Stimulated activated CD4-positive, alpha-beta T cell treated with anti-CD3 and anti-CD28 coated beads, Interleukin-4, amount 100 ng/mL, for 1 hour (primary cell): ENCODE measurements at places on chromosomes 5 and 9.
A peak's percentile ranks its signal among the peaks of the same experiment; 100 is the strongest.

DNA sequence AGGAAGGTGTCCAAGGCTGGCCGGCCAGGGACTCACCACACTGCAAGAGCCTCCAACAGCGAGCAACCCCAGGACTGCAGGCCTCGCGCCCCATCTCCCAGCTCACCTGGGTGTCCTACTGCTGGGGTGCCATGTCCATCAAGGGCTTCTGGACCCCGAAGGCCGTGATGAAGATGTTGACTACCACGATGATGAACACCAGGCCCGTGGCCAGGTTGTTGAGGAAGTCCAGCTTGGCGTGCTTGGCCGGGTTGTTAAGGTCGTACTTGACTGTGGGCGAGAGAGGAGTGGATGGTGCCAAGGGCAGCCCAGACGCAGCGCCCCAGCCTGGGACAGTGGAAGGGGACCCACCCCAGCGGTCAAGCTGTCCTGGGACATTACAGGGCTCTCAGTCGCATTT is 9.3 kb downstream of the NINJ1 start:
- DNase-seq = no peak

GRCh38 chr5:41843456-41844370 is 26.5 kb downstream of the OXCT1 start:
- no peak for DNase-seq

DNA sequence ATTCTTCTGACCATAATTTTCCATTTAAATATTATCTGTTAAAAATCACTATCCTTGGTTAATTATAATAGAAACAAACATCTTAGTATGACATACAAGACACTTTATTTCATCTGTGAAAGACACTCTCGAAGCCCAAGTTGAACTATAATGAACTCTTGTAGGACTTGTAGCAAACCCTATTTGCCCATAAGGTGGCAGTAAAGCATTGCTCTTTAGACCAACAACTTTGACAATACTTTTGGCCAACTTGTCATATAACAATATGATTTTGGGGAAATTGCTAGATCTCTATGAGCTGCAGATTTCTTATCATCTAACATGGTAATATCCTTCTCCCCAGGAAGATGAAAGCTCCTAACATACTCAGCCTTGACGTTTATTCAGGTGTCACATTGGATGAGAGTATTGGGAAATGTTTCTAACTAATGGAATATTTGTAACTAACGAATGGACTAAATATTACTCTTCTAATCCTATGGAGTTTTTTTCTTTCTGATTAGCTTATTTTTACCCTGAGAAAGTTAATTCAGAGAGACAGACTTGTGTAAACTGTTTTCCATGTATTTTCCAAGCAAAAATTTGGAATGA is 11.0 kb downstream of the SPINK14 start:
- DNase-seq = no peak

- peak; percentile 64 for DNase-seq
These were observed at the start of gene HACD4 for GRCh38 chr9:21031091-21031807. Gene HACD4 (minus strand): TSS chr9:21031640. CDS start chr9:21031590, 50 bp downstream.

- DNase-seq = no peak
These were observed 144.9 kb upstream of the CD180 start for GRCh38 chr5:67341478-67341877.

- DNase-seq = no peak
These were observed 39.0 kb upstream of the CLPTM1L start for GRCh38 chr5:1383886-1384401.

DNA sequence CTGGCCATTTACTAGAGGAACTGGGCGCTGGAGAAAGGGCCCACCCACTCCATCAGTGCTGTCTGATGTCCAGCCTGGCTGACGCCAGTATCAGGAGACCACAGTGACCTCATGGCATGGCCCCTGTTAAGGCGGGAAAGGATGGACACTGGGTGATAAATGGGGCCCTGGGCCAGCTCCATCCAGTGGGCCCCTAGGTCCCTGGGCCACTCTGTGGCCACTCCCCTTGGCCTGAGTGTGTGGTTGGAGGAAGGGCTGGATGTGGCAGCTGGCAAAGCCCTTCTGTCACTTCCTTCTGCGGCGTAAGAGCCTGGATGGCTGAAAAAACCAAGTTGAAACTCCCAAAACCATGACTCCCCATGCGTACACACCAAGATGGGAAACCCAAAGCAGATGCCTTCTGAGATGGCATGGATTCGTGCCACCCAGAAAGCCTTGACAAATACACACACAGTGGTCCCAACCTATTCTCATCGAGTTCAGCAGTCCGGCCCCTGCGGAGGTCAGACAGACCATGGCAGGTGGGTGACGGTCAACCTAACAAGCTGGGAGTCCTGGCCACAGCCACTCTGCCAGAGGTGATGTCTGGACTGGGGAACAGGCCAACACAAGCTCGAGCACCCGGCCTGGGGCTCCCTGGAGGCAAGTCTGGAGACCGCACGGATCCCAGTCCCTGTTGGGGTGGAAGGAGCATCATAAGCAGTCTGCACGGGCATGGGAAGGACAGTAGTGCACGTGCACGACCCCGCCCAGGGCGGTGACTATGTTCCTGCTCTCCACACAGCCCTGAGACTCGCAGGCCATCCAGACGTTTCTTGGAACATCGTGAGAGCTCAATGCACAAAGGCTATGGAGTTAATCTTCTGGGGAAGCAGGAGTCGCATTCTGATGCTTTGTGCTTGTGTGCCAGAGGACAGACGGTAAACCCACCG is 45.2 kb upstream of the NOTCH1 start:
- no peak for DNase-seq

DNA sequence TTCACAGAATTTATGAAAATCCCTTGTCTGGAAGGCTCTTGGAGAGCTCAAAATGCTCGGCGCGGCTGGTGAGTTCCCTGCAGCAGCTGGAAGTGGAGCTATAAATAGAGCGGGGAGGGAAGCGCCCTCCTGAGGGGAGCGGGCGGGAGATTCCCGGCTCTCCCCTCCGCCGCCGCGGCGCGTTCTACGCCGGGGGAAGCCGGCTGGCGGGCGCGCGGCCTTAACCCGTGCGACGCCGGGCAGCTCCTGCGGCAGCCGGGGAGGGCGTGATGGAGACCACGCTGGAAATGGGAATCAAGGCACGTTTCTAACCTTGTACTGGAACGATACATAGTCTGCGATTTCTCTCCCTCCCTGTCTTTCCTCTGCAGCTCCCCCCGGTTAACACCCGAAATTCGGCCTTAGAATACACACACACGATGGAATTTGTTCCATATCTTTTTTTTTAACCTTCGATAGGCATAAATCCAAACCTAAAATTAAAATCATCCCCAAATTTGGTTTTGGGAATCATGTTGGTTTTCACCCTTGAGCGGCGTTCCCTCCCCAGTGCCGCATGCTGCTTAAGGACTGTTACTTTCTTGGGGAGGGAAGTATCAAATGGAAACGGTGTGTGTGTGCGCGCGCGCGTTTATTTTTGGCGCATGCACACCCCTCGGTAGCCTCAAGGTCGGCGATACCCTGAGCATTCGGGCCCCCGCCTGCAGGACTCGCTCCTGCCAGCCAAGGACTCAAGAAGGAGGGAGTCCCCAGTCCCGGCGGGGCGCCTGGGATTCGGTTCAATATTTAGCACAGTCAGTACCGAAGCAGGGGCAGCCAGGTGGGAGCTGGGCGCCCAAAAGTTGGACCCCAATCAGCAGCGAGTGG is 306.3 kb upstream of the KCNN2 start:
- DNase-seq = no peak

DNA sequence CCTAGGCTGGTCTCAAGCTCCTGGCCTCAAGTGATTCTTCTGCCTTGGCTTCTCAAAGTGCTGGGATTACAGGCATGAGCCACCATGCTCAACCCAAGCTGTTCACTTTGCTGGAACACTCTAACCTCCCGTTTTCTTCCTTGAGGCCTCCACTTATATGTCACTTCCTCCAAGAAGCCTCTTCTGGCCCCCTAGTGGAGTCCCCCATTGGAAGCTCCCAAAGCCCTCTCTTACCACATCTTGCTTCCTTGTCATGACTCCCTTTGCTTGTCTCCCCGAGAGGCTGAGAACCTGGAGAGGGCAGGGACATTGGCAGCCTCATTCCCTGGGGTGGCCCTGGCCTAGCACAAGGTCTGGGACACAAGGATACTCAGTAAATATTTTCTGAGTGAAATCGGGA is 80.8 kb downstream of the PDE6A start:
- no peak for DNase-seq

DNA sequence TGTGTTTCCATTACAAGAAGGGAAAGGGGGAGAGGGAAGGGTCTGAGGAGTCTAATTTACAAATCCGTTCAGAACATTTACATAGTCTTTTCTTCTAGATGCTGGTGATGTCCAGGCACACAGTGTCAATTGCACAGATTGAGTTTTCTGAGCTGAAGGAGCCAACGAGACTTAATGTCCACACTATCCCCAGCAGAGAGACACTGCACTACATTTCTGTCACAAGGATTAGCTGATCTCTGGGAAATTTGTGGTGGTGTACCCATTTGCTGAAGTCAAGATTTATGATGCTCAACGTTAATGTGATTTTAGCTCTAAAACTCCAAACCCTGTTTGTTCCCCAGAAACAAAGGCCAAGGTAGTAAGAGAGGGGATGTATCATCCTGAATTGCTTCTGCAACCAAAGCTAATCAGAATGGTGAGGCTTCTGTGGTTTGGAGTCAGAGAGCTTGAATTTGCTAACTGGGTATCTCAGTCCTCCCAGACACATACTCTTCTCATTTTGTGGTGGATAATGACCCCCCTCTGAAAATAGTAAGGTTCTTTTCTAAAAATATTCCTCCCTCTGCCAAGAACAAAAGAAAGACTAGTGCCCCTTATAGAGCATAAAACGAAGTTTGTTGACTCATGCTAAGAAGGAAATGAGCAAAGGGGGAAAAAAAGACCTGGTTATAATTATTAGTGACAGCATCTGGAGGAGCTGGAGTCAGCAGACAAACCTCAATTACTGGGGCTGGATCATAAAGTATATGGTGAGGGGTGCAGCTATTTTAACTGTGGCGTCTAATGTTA is 416.9 kb downstream of the PSAT1 start:
- no peak for DNase-seq

DNA sequence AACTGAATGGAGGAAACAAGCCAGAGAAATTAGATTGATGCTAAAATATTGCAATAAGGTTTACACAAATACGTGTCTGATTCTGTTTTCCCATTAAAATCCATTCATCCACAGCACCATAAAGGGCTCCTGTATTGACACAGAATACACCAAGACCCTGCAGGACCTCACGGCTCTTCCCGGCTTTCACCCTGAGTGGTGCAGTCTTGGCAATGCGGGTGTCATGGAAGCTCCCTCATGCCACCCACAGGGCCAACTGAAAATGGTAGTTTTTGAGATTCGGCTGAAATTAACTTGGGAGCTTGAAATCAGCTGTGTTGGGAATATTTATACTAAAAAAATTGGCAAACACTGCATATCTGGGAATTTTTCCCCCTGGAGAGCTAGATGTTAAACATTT is 17.3 kb upstream of the EXOC3 start:
- DNase-seq = no peak

GRCh38 chr5:80035839-80036238 is 691 bp downstream of the THBS4 start:
- DNase-seq = no peak

DNA sequence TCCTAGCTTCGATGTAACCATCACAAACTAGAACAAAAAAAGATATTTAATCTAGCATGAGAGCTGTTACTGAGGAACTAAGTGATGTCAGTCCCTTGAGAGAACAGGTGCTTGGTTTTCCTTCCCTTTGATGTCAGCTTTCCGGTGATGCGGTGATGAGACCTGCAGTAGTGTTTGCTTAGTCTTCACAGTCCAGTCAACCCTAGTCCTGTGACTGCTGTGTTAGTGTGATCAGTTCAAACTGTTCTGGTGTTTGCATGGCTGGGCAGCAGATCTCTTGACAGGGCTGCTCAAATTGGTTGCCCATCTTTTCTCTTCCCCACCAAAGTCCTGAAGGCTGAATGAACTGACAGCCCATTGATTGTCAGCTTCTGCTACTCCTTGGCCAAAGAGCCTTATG is 608.6 kb upstream of the DAB2 start:
- no peak for DNase-seq

GRCh38 chr5:26339576-26339975 is 698.8 kb downstream of the CDH9 start:
- no peak for DNase-seq

DNA sequence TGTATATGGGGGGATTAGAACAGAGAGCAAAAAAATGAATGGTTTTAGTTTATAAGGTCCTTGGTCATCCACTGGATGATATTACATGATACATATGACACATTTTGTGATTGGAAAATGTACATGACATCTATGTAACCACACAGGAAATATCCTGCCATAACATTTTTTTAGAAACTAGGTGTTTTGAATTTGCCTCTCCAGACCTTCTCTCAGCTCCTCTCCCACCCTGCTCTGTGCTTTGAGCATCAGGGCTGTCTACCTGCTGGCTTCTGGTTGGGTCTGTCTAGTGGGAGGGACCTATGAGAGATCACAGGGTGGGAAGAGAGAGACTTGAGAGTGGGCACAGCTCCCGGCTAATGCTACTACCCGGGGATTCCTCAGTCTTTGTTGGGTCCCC is 24.4 kb downstream of the AKNA start:
- DNase-seq = no peak

GRCh38 chr5:138032028-138032571 is 779 bp downstream of the FAM13B start:
- no peak for DNase-seq

- no peak for DNase-seq
These were observed 49.5 kb upstream of the BRINP1 start for GRCh38 chr9:119418721-119419120.

DNA sequence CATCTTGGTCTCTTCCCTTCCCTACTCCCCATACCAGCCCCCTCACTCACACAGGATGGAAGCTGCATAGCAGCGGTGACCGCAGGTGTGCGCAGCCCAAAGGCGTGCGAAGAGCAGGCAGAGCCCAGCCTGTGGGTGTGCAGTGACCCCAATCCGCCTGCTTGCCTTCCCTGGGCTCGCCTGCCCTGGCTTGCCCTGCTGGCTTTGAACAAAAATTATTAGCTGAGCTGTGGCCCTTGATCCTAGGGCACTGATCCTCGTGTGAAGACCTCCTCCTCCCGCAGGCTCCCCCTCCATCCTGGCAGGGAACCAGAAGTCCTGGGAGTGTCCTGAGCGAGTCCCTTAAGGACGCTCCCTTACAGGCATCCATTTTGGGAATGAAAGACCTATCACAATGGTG is 31.9 kb downstream of the MORN5 start:
- DNase-seq = no peak

DNA sequence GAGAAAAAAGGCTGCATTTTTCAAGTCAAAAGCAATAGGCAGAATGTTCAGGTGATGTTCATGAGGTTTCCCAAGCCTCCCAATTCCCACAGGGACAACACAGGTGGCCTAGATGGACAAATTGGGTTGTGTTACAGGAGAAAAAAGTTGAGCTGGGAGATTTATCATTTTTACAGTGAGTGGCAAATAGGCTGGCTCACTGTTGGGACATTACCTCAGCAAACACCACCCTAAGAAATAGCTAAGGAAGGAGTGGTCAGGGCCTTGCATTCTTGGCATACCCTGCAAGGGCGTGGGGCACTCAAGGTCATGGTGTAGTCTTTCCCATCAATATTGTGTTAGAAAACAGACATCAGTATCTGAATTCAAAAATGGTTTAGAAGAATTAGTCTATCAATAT is 23.3 kb upstream of the CPLANE1 start:
- DNase-seq = no peak

- no peak for DNase-seq
These were observed 223.0 kb upstream of the NUDT12 start for GRCh38 chr5:103785569-103785968.

- no peak for DNase-seq
These were observed 291.4 kb downstream of the CSNK1G3 start for GRCh38 chr5:123803359-123803758.

GRCh38 chr5:77882670-77883257 is 106.6 kb upstream of the TBCA start:
- no peak for DNase-seq

GRCh38 chr5:30343707-30344106 is 849.8 kb upstream of the CDH6 start:
- DNase-seq = no peak

GRCh38 chr9:1759009-1759408 is 256.1 kb upstream of the SMARCA2 start:
- DNase-seq = no peak
